T-helper 17 cell (primary cell): ENCODE measurements at places on chromosomes 5 and 9. TPM values are rescaled to one million over a fixed set of nuclear protein-coding genes. Genes with fewer than 3 reads are reported as not detected.

DNA sequence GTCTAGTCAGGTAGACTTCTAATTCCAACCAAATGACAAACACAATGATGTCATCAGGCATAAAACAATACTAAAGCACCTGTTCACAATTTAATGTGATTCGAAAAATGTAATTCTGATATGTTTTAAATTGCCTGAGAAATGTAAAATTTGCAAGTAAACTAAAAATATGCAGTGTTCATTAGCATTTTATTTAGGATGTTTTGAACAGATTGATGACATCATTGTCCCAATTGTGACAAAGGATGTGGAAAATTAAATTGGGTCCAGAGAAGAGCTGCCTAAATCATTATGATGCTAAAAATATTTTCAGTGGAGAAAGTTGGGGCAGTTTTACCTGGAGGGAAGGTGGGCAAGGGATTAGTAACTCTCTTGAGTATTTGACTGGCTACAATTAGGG lies 86.5 kb downstream of the CFAP90 start:
- DNase-seq = no peak

LHX3 gene
- total RNA-seq = 0.18 TPM

DNA sequence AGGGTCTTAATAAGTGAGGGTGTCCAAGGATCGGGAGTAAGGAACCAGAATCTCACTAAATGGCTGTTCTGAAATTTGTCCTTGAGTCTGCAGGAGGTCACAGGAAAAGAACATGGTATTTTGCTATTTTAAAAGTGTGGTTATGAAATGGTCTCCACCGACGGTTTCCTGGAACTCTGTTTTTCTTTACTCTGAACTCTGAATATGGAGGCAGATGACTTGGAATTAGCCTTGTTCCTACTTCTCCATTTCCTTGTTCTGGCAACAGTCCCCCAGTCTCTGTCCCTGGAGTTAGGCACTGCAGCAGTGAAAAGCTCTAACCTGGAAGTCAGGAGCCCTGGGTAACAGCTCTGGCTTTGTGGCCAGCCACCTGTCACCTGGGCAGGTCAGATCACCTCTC lies 46.6 kb upstream of the C5orf58 start:
- no peak for DNase-seq

DNA sequence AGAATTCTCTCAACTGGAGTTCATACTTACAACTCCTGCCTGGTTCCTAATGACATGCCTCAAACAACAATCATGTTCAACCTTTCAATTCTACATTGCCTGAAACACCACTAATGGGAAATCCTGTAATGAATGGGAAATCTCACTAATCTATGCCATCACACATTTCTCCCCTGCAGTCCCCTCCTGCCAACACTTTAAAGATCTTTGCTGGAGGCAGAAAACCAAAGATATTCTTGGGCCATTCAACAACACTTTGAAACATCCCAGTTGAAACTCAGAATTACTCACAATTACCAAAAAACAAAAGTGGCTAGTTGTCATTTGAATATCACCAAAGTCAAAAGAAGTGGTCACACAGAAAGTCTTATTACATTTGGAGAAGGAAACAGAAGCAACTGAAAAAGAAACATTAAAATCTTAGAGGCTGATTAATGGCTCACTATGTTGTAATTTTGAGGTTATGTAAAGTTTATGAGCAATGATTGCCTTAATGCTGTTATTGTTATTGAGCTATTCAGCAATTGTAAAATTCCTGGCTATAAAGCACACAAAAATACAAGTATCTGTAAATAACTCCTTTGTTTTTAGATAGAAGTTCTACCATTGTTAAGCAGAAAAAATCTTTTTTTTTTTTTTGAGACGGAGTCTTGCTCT lies 313.4 kb upstream of the SLC30A5 start:
- no peak for DNase-seq

GRCh38 chr5:42760426-42760825 lies 3.8 kb downstream of the CCDC152 start:
- no peak for DNase-seq

FABP6 gene
- total RNA-seq = not detected

DNA sequence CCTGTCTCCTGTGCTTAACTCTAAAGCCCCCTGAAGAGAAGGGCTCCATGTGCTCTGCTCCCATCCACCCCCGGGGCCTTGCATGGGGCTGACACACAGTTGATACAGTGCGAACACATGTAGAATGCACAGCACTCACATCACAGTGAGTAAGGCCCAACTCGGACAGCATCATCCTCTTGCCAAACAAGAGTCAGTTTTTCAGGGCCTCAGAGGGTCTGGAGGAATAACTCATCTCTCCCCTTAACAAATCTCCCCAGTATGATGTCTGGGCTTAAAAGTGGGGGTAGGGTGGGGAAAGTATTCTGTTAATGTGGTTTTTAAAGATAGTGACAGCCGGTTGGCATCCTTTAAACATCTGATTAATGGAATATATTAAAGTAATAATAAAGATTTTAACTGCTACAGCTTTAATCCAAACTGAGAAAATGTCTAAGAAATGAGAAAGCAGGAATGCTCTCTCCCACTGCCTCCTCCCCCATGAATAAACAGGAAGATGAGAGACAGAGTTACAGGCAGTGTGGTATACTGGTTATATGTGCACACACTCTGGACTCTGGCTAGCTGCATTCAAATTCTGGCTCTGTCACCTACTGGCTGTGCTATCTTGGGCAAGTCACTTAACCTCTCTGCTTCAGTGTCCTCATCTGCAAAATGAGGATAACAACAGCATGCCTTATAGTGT lies 22.5 kb downstream of the APBA1 start:
- DNase-seq = no peak

SPZ1 gene
- total RNA-seq = not detected

- no peak for DNase-seq
These were observed 478.7 kb downstream of the DMAC1 start for GRCh38 chr9:7320841-7321240.

DNA sequence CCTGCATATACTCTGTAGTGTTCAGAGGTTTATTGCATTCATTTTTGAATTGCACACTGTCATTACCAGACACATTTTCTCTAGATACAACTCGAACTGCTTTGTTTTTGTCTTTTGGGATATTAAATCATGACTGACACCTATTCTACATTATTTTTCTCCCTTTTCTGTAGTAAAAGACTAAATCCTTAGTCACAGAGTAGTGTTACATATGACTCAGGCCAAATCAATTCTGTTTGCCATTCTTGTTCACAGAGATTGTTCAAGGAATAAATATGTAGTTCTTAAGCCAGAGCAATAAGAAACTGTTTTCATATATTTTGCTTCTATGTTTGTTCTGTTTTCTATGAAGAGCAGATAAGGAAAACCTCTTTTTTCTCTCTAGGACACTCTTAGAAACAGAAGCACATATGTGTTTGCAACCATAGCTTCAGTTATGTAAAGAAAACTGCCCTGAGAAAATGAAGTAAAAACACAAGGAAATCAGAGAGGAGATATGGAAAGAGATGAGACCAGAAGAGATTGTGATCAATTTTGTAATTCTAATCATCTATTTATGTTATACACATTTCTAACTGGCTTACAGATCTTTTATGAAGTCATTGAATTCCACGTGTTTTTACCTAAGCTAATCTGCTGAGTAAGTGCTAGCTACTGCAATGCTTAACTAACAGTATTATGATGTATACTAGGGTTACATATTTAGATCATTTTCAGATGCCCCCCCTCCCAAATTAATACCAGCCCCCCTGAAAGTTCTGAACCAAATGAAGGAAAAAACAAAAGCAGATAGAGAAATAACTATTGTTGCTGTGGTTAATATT lies 1995.6 kb upstream of the CDH6 start:
- no peak for DNase-seq

DNA sequence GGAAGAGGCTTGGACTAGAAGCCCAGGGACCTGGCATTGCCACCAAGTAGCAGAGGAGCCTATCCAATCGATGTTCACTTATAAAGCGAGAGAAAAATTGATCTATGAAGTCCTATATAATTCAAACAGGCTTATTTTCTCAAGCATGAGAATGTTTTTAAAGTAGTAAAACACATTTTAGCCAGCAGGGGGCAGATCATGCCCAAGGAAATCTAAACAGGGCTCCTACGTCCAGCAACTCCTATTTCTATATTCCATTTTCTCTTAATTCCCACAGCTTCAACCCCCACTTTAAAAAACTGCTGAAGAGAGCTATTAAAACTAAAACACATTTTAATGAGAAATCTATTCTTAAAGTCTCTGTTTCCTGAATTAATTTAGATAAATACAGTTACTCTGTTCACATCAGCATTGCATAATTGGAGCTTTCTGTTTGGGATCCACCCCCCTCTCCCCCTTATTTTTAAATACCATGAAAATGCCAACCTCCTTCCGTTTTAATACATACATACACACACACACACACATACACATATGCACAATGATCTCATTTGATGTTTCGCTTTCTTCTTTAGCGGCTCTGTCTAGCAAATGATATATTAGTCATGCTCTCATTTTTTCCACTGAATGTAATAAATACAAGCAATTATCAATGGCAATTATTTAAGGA lies 144.9 kb downstream of the MYO10 start:
- DNase-seq = no peak

DNA sequence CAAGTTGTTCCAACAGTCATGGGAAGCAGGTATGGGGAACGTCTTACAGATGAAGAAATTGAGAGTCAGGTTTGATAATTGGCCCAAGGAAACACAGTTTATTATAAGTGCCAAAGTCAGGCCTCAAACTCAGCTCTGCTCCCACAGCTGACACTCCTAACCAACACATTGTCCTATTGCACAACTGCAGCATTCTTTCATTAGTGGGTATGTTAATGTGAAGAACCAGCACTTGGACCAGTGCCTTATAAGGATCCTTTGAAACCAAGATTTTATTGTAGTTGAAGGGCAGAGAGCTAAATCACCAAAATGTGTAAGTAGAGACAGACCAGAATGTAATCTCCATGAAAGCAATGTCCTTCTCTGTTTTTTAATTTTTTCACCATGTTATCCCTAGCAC lies 56.1 kb downstream of the GRIA1 start:
- DNase-seq = no peak

RFESD gene
- total RNA-seq = 2.9 TPM

- DNase-seq = no peak
These were observed 56.6 kb downstream of the SMIM23 start for GRCh38 chr5:171841984-171842776.

DNA sequence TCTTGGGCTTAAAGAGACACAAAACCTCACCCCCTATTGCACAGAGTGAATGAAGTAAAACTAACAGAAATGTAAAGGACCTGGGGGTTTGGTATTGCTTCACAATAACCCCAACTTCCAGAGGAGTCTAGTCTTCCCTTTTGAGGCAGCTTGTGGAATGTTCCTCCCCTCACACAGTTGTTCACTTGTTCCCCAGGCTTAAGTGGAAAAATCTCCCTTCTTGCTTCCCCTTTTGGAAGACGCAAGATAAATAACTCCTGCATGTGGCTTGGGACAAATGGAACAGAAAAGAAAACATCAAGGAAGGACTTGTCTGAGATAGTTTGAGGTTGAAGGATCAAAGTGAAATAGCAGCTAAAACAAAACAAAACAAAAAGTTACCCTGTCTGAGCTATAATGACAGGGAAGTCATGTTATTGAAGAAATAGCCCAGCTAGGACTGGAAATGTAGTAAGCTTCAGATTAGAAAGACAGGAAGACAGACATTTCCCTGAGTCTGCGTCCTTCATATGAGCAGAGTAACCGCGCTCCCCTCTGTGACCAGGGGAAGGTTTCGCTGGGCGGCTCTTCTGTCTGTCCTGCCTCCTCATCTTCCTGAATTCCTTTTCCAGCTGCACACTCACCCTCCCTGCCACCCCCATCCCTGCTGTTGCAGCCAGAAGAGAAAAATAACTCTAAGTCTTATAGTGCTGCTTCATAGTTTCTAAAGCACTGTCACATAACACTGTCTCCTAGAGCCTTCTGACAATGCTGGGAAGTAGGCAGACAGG lies 8.8 kb downstream of the SPARC start:
- DNase-seq = no peak

GRCh38 chr5:28324174-28324573 lies 1285.8 kb upstream of the CDH9 start:
- no peak for DNase-seq

FOXD4 gene
- not detected for total RNA-seq

GRCh38 chr5:122327110-122327509 lies 15.1 kb downstream of the SNCAIP start:
- DNase-seq = no peak

ACOT12 gene
- total RNA-seq = not detected

DNA sequence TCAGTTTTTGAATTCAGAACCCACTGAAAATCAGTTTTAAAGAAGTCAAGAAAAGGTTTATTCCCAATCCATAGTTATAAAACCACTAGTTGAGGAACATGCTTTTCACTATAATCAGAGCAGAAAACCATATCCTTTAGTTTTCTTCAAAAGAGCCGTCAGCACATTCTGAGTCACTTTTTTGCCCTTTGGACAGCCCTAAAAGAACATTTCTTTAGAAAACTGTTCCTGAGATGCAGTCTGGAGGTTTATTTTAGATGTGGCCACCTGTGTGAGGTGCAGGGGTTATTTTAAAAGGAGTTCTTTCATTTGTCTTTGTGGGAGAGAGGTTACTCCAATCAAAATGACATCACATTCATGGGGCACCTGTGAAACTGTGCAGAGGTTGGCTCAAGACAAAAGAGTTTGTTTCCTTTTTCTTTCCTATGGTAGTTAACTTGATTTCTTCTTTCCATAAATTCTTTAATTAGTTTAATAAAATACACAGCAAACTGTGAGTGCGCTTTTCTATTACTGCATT lies 221.6 kb upstream of the RPS23 start:
- DNase-seq = no peak

GRCh38 chr5:85647349-85648127 lies 970.2 kb upstream of the COX7C start:
- DNase-seq = no peak

PCDHGB7 gene
- total RNA-seq = not detected

DNA sequence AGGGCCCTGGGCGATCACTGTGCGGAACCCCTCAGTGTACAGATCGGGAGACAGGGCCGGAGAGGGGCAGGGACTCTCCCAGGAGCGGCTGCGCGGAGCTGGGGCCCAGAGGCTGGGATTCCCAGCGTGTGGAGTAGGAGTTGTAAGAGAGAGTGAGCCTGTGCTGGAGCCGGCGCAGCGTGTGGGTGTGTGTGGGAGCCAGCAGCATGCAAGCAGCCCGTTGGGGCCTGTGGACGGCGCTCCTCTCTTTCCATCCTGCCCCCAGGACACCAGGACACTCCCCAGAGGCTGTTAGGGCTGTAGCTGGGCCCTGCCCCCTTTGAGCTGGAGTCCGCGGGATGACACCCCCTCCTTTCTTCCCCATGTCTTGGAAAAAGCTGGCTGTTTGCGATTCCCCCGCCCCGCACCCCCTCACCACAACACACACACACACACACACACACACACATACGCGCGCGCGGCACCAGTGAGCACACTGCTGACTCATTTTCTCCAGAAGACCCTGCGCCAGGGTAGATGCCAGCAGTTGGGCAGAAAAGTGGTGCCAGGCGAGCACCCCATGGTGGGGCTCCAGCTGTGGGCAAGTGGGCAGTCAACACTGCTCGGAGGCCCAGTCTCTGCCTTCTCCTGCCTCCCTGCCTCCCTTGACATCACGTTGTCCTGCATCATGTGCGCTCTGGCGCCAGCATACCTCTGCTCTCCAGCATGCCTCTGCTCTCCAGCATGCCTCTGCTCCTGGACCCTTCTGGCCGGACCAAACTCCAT lies 1.5 kb downstream of the COL27A1 start:
- no peak for DNase-seq
